ENCODE measurements at places on chromosomes 5 and 9. TPM values are rescaled to one million over a fixed set of nuclear protein-coding genes. Genes with fewer than 3 reads are reported as not detected.

DNA sequence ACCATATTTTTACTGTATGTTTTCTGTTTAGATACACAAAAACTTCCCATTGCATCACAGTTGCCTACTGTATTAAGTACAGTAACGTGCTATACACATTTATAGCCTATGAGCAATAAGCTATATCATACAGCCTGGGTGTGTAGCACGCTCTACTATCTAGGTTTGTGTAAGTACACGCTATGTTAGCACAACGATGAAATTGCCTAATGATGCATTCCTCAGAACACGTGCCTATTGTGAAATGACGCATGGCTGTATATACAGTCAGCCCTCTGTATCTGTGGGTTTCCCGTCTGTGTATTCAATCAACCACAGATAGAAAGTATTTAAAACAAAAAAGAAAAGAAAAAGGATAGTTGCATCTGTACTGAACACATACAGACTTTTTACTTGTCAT, 64.2 kb downstream of the SGCD start:
- DNase-seq = no peak
- no peak overlapping the region for H3K27ac ChIP-seq
- no peaks in the 10 kb centered on the region for H3K36me3 ChIP-seq

DNA sequence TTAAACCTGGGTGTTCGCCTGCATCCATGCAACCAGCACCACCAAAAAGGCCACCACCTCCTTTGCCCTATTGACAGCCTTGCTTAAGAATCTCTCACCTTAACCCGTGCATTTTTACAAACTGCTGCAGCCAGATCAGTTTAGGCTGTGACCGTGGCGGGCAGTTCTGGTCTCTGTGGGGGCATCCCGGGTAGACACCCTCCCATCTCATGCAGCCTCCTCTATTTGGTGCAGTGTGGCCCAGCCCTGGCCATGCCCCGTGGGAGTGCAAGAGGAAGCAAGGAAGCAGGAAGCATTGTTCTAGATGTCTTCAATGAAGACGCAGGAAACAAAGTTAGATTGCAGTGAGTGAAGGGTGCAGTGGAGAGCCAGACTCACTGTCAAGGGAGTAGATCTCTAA, 108.8 kb upstream of the MVB12B start:
- H3K27me3 ChIP-seq = peaks cover 7% of the 10 kb centered on the region
- no peak overlapping the region for H3K27ac ChIP-seq
- DNase-seq = no peak
- no peak overlapping the region for H3K4me3 ChIP-seq
- H3K4me1 ChIP-seq = no peaks in the 10 kb centered on the region

DNA sequence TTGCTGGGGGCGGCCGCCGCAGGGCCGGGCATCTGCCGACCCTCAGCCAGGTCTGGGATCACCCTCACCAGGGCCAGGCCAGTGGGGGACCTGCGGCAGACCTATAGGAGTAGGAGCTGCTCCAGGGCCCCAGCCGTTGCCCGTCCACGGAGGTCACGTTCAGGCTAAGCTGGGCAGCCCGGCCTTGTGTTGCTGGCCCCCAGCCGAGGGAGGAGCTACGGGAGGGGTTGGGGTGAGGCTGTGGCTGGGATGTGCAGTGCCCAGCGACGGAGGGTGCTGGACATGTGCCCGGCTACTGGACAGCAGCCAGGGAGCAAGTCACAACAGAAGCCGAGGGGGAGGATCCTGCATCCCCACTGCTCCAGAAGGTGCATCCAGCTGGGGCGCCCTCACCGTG, 39.6 kb upstream of the SLC6A19 start:
- H3K27ac ChIP-seq = no peak overlapping the region
- no peaks in the 10 kb centered on the region for H3K36me3 ChIP-seq
- H3K4me3 ChIP-seq = no peak overlapping the region
- H3K27me3 ChIP-seq = peaks cover under 1% of the 10 kb centered on the region

The CARTPT gene
- total RNA-seq = 16.3 TPM

DNA sequence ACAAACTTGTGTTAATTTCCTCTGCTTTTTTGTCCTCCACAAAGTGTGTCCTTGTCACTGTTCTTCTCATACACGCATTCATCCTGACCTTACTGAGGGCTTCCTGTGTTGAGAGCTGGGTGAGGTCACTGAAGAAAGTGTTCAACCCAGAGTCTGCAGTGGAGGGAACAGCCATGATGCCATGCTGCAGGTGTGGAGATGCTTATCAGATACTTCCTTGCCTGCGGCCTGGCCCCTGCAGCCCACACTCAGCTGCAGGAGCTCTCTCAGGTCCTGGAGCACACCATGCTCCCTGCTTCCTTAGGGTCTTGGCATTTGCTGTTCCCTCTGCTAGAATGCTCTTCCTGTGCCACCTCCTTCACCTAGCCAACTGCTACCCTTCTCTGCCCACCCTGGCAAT, 108.1 kb upstream of the SPRY4 start:
- no peak overlapping the region for H3K4me3 ChIP-seq
- H3K36me3 ChIP-seq = no peaks in the 10 kb centered on the region
- no peaks in the 10 kb centered on the region for H3K27me3 ChIP-seq
- H3K4me1 ChIP-seq = peaks cover 4% of the 10 kb centered on the region
- no peak for DNase-seq

DNA sequence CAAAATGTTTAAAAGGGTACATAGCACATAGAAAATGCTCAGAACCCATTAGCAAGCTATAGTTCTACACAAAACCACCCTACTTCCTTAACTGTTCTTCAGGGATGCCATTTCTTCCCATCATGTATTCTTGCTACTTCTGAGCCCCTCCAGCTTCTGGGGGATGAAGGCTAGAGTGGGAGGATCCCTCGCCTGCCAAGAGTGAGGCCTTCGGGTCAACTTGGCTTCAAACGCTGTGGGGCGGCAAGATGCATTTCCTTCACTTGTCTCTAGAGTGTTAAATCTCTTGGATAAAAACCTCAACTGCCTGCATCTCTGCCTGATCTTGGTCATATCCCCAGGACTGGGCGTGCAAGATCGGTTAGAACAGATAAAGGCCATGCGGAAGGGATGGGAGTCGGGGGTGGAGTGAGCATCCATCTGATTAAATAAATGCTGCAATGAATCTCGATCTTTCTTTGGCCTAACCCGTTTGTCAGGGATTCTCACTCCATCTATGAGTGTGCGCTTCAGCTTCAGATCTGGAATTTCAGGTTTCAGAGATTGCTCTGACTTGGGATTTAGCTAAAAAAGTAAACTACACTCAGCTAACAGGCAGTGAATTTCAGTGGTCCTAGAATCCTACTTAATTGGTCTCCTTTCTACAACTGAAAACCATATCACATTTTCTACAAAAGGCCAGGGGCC, 118.0 kb upstream of the PANK3 start:
- no peak overlapping the region for H3K27ac ChIP-seq
- no peaks in the 10 kb centered on the region for H3K4me1 ChIP-seq
- no peak overlapping the region for H3K4me3 ChIP-seq
- no peaks in the 10 kb centered on the region for H3K27me3 ChIP-seq

DNA sequence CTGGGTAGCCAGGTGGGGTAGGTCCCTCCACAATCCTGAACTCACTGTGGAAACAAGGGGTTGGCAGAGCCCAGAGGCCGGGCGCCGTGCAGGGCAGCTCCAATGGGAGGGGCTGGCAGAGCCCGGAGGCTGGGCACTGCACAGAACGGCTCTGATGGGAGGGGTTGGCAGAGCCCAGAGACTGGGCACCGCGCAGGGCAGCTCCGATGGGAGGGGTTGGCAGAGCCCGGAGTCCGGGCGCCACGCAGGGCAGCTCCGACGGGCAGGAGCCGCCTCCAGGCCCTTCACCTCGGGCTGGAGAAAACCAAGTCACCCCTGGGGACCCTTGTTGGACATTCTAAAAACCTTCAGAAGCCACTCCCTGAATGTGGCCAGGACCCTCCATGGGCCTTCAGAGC, 9.3 kb downstream of the NACC2 start:
- peaks cover 97% of the 10 kb centered on the region for H3K4me1 ChIP-seq
- peak; percentile 93 for DNase-seq
- no peaks in the 10 kb centered on the region for H3K36me3 ChIP-seq
- H3K27me3 ChIP-seq = no peaks in the 10 kb centered on the region

DNA sequence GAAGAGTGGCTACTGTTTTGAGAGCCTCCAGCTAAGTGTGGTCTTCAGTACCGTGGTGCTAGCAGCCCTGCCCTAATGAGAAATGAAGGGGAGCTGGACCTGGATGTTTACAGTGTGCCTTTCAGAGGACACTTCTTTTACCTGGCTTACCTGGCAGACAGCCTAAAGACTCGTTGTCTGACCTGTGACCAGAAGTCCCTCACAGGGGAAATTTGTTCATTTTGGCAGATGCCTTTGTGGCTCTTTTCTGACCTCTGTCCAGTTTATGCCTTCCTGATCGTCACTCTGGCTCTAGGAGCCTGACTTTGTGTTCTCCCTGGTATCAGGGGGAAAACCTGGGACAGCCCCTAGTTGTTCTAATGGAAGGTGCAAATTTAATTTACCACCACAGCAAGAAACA, 475.1 kb downstream of the DMRTA1 start:
- H3K4me1 ChIP-seq = no peaks in the 10 kb centered on the region
- no peak overlapping the region for H3K4me3 ChIP-seq
- DNase-seq = no peak
- H3K27ac ChIP-seq = no peak overlapping the region
- no peaks in the 10 kb centered on the region for H3K36me3 ChIP-seq
- H3K27me3 ChIP-seq = no peaks in the 10 kb centered on the region
